ENCODE measurements at places on chromosomes 6 and 20. TPM values are rescaled to one million over a fixed set of nuclear protein-coding genes. Genes with fewer than 3 reads are reported as not detected.

Gene SCGN
- not detected for total RNA-seq

Gene CRISP2
- total RNA-seq: not detected

Gene C20orf204
- 0.23 TPM for total RNA-seq

Gene PLA2G7
- total RNA-seq: not detected

Gene FHL5
- total RNA-seq: not detected

Gene PPIL4
- 13.9 TPM for total RNA-seq

Gene THBS2
- total RNA-seq: 3,001 TPM

Gene TOX2
- 2.0 TPM for total RNA-seq
